Stimulated activated CD8-positive, alpha-beta memory T cell treated with anti-CD3 and anti-CD28 coated beads, Interleukin-4, amount 100 ng/mL, for 1 hour (primary cell): ENCODE measurements at places on chromosomes 2 and 18.

DNA sequence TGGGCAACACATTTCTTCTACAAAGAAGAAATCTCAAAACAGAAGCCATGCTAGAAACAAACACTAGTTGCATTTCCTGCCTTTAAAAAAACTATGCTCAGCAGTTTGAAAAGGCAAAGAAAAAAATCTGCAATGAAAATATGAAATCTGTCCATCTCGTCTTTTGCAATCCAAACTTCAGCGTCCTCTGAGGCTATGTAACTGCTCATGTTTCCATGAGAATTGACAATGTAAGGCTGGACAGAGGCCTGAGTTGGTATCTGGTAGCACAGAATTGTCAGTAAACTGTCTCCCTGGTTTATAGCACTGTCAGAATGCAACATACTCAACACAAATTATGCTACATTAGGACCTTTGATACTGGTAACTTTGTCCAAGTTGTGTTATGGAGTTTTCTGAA is 429.9 kb downstream of the ARHGAP15 start:
- no peak for DNase-seq

DNA sequence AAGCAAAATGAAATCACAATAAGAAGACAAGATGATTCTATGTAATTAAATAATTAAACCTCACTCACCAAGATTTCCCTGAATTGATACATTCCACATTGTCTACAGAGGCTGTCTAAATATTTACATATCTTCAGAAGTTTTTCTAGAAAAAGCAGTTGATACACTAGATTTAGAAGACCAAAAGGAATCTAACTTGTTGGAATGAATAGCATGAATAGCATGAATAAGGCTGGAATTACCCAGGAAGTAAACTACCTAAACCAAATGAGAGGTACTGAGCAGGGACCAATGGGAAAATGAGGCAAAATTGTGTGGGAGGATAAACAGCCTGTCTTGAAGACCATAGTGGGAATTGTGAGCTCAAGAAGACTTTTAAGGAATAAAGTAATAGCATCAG is 479.7 kb downstream of the TXNL1 start:
- no peak for DNase-seq

GRCh38 chr2:169386722-169387121 is 24.4 kb upstream of the LRP2 start:
- no peak for DNase-seq

DNA sequence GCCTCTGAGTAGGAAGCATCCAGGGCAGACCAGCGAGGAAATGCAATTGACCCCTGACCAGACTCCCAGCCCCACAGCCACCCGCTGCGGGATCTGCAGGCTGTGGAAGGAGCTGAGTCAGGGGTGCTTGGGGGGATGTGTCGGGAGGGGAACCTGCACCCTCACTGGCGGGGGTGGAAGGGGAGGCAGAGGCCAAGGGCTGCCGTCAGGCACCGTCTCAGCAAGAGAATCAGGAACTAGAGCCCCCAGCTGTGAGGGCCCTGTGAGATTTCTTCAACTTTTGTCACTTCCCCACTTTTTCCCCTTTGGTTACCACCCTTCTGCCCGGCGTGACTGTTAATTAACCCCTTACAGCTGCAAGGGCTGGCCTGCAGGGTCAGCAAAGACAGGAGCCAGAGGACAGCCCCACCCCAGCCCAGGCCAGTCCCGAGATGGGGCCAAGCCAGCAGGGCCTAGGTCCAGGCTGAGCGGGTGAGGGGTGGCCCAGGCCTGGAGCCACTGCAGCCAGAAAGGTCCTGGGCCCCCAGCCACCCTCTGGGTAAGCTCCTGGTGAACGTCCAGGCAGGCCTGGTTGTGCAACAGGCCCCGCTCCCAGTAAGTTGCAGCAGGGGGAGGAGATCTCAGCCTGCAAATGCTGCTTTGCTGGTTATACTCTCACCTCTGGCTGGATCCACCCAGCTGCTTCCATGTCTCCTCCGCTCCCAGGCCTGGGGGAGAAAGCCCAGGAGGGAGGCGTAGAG is 147.0 kb upstream of the ID2 start:
- no peak for DNase-seq

DNA sequence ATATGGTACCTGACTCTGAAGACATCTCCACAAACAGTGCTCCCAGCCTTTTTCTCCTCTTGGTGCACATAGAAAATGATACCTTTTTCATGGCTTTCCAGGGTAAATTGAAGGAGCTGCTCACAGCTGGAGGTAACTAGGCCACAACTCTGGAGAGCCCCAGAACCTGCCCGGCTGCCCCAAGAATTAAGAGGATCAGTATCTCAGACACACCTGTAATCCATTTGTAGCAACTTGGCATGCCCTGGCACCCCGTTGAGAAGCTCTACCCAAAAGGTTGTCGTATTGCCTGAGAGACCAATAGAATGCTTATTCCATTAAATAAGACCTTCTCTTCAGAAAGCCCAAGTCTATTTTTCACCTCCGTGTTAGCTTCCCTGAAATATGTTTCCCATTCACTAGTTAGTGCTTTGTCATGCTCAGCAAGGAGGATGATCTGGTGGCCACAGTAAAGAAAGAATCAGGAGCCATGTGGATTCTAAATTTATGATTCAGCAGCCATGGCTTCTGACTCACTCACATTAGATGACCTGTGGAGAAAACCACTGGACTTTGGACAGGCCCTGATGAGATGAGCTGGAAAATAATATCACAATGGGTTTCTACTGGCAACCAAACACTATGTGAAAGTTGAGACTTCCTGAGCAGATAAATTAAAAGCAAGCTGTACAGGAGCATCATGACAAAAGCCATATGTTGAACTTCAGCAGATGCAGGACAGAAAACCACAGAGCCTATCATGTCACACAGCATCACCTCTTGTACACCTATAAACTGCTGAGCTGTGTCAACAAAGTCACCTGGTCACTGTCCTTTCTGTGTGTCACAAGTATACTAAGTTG is 253.3 kb upstream of the OSR1 start:
- no peak for DNase-seq

DNA sequence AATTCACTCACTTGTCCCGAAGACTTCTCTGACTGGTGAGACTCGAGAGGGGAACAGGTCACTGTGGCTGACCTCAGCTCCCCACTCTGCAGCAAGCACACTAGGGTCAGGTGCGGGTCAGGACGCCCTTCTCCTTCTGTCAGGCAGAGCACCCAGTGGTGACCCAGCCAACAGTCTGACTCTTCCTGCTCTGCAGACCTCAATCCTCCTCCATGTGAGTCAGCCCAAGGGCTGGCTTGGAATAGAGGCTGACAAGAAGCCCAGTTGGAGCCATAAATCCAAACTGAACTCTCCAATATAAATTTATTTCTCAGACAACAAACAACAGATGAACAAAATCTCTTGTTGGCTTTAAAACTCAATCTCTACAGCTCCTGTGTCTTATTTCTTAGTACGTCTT is 253.1 kb downstream of the SH3BP4 start:
- no peak for DNase-seq

DNA sequence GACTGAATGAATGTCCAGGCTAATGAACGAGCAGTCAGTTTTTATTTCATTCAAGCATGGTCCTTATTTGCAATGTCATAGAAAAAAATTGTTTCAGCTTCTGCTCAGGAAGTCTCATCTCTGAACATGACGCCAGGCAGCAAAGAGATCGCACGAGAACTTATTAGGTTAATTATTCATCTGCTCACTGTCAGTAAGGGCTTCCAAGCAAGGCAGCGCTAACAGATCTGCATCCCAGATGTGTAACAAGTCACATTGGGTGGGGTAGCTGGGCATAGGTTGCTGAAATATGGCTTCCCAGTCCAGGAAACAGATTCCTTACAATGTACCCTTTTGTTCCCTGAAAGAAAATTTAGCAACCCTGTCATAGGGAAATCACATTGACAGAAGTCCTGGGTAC is 63.5 kb downstream of the ANKRD44 start:
- no peak for DNase-seq
